ENCODE measurements at places on chromosomes 16 and 17. TPM values are rescaled to one million over a fixed set of nuclear protein-coding genes. Genes with fewer than 3 reads are reported as not detected.

Gene GNG13
- total RNA-seq, result not detected

DNA sequence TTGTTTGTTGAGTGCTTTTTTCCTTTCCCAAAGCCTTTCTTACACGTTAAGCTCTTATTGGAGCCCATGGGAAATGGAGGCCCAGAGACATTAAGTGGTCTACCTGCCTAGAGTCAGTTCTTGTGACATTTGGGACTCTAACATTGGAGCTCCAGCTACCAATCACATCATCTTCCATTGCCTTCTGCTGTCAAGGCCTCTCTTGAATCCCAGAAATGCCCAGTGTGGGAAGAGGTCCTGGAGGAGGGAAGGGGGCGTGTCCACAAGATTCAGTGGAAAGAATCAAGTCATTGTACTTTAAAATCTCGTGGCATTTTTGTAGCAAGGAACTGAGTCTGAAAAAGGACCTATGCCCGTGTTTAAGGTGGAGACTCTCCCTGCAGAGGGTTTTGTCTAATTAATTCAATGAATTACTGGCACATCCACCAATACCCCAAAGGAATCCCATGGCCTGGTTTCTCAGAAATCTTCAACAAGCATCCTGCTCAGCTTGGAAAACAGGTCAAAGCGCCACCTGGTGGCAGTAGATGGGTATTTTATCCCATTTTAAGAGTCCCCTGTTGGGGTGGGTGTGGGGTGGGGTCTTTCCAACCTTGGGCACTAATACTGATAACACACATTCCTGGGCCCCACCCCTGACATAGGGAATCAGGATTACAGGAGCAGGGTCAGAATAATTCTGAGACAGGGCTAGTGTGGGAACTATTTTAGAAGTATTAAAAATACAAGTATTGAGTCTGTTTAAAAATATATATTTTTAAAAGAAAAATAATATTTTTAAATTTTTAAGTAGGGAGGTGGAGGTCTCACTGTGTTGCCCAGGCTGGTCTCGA is 24.6 kb downstream of the GPT2 start:
- DNase-seq, result peak; percentile 72

DNA sequence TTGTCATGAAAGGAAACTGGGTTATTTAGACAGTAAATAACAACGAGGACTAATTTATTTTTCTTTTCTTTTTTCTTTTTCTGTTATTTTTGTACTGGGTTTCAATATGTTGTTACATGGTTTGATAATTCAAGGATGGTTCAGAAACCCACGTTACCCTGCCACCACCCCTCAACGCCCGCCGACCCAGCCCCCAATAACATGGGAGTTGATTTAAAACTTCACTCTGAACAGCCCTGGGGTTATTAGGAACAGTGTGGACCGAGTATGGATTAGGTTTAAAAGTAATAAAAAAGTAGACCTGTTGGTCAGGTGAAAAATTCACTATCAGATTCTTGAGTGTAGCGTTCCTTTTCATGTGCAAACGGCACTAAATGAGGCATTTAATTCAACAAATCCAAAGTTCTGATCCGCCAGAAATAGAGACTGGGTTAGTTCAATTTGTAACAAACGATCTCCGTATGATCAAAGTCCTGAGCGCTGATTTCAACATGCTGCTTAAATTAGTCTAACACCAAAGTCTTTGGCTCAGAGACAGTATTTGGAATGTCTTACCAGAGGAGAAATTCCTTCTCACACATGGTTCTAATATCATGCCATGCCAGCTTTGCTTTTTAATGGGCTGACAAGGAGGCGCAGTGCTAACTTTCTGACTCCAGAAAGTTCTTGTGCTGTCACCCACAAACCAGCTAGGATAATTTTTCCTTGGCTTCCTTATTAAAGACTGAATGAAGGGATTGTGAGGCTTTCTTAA is 173.1 kb upstream of the IRX3 start:
- no peak for DNase-seq

Gene TMEM204
- total RNA-seq, result not detected

GRCh38 chr17:21001111-21001812 is 41.5 kb downstream of the USP22 start:
- no peak for DNase-seq

GRCh38 chr17:82245134-82246039 is 16.5 kb downstream of the SLC16A3 start:
- peak; percentile 35 for DNase-seq

GRCh38 chr17:80203471-80203963 is 16.6 kb downstream of the SGSH start:
- peak; percentile 47 for DNase-seq
